ENCODE measurements at places on chromosomes 11 and 22.

GRCh38 chr11:20821470-20821869 lies 152.1 kb downstream of the NELL1 start:
- DNase-seq: no peak

DNA sequence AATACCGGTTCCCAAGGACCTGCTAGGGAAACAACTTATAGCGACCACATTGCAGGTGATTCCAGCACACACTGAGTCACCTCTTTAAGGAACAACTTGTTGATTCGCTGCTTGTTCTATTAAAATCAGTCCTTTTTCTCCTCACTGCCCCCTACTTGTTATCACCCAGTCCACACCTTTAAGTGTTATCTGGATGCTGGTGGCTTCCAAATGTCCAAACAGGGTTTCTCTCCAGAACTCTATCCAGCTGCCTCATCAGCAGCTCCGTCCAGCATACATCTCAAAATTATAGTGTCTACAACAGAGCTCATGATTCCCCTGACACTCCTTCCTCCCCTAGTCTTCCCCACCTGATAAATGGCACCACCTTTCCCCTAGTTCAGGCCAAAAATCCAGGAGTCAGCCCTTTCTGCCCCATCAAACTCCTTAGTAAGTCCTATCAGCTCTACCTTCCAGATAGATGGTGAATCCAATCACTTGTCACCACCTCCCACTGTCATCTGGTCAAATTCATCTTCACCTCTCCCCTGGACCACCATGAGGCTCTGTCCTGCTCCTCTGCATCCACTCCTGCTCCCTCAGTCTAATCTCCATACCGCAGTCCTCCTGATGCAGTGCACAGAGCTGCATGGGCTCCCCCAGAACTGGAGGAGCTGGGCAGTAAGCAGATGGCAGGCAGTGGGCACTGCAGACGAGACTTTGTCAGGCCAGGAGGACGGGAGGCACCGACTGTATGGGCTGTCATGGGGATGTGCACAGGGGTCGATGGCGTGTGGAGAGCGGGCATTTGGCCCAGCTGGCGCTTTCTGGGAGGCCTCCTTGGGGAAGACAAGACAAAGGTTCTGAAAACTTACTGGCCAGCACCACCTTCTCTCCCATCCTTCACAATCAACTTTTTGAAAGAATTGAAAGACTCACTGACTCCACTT lies 19.3 kb downstream of the IL10RA start:
- peak; percentile 22 for DNase-seq

DNA sequence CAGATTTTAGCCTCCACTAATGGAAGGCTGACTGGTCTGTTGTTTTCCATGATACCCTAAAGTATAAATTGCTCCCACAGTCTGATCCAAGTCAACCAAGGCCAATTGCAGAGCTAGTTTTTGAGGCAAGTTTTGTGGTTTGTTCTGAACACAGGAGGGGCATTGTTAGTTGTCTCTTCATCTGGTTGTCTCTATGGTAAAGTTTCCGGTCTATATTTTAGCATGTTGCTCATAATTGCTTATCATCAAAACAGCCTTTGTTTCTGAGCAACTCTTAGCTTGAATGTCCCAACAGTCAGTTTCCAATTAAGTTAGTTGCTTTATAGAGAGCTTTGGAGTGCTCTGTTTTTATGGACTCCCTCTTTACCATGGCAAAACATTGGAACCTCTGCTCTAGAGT lies 217.6 kb upstream of the CARD18 start:
- no peak for DNase-seq

DNA sequence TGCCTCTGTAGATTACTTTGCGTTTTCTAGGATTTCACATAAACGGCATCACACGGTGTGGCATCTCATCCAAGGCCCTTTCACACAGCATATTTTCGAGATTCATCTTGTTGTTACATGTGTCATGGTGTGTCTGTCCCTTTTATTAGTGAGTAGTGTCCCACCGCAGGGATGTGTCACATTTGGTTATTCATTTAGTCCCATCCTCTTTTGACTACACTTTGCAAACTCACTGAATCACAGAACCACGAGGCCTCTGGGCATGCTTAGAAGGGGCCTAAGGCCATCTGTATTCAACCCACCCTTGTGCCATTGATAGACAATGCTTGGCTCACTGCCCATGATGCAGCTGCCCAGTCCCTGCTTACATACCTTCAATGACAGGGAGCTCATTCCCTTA lies 4.2 kb upstream of the RAC2 start:
- DNase-seq: no peak

DNA sequence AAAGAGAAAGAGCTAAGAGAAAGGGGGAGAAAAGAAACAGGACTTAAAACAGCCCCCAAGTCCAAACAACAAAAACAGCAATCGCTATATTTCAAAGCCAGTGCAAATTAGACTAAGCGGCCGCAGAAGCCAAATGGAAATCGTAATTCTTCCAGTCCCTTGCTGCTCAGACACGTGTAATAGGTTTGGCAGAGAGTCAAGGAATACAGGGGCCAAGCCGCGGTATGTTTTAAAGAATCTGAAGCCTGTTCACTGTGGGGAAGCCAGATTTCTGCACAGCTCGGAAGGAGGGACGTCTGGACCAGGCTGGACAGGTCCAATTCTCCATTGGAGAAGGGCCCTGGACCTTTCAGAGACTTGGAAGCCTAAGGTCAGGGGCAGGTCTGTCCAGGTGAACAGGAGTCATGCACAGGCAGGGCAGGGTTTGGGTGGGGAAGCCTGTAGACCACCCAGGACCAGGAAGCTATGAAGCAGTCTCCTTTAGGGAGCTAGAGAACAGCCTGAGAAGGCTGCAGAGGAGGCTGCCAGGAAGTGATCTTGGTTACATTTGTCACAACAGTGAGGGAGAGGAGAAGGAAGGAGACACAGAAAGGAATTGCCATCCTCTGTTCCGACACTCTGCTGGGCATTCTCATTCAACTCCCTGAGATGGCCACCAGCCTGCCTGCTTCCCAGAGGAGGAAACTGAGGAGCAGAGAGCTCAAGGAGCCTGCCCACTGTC lies 265.5 kb upstream of the ISX start:
- no peak for DNase-seq

- no peak for DNase-seq
These were observed 17.0 kb downstream of the ARRB1 start for GRCh38 chr11:75334402-75334891.

- DNase-seq: no peak
These were observed 19.6 kb downstream of the CD5 start for GRCh38 chr11:61121917-61122316.

Measured in H1 (cell line).